ENCODE measurements at places on chromosomes 11 and 22.

GRCh38 chr11:102559839-102560238 is 29.3 kb upstream of the MMP7 start:
- no peak for DNase-seq

DNA sequence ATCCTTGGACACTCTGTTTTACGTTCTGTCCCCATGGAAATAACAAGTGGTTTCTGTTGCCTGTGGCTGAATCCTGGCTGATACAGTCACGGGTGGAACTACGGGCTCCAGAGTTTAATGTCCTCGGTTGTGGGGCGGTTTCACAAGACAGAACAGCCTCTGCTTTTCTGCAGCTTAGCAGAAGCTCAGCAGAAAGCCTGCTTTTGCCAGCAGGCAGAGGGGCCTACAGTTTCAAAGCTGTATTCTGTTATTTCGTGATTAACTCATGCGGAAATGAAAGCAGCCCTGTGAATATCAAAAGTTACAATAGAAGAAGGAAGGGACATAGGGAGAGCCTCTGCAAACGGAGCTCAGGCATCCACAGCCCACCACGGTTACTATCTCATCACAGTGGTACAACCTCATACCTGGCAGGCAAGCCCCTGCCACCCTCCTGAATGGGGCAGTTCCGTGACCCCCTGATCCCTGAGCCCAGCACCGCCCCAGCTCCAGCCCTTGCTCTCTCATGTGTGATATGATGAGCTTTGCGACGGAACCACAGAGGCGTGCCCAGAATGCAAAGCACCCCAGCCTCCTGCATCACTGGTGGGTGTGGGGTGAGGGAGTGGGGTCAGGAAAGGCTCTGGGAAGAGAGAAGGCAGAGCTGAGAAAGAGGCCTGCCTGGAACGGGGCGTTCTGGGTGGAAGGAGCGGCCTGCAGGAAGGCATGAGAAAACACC is 360.6 kb downstream of the BRD1 start:
- DNase-seq, result no peak

GRCh38 chr11:95688501-95689222 is 100.9 kb downstream of the FAM76B start:
- no peak for DNase-seq

- DNase-seq, result no peak
Measured at GRCh38 chr11:58941838-58942237, 2.5 kb downstream of the GLYATL1 start.

DNA sequence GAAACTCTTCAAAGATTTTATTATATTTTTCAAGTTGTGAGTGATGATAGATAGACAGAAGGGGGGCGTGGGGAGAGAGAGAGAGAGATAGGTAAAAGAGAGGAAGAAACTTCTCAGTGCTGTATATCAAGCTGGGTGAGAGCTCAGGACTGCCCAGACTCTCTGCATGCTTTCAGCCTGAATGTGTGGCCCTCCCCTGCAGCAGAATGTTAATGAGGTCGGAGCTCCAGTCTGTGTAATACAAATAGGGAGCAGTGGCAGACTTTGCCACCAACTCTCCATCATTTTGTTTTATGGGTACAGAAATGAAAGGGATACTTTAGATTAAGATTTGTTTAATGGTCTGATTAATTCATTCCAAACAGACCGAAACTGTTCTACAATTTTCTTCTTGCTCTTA is 752.8 kb downstream of the OPCML start:
- no peak for DNase-seq
